Panc1 (cell line): ENCODE measurements at places on chromosomes 4 and X. TPM values are rescaled to one million over a fixed set of nuclear protein-coding genes. Genes with fewer than 3 reads are reported as not detected.

- DNase-seq, result no peak
Measured at GRCh38 chr4:107034996-107035818, 906 bp downstream of the DKK2 start.

- no peak for DNase-seq
Measured at GRCh38 chrX:126994032-126994600, 174.6 kb downstream of the PRR32 start.

DNA sequence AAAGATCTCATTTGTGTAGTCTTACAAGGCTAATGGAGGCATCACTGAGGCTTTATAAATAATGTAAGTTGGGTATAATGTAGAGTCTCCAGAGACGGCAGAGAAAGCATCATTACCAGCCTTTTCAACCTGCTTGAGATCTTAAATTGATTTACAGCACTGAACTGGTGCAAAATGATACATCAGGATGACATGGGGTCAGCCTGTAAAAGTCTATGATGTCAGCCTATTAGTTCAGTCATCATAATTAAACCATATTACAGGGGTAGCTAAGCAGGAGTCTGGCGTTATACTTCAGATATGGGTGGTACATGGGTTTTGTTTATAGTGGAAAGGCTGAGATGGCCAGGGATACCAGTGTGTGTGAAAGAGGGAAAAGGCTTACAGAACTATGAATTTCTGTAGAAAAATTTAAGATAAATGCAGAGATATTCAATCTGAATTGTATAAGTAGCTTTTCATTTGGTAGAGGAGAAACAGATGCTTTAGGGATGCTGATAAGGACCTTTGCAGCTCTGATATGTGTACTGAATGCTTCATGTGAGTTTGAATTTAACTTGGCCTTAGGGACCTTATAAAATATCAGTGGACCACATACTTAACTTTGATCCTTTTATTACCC is 2.7 kb downstream of the SMAD1 start:
- no peak for DNase-seq

DNA sequence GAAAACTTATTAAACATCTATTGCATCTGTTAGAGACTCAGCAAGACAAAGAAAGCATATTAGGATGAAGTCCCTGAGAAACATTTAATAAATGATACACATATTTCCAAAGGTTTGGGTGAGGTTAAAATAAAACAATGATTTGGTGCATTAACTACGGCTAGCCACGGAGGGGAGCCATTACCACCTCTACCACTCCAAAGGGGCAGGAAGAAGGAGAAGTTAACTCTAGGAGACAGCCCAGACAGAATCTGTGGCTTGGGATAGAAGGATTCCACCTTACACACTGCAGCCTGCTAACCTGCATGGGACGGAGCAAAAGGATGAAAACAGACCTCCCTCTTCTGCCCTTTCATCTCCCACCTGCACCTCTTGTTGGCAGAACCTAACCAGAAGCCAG is 189.1 kb upstream of the C1QTNF7 start:
- DNase-seq, result no peak

DNA sequence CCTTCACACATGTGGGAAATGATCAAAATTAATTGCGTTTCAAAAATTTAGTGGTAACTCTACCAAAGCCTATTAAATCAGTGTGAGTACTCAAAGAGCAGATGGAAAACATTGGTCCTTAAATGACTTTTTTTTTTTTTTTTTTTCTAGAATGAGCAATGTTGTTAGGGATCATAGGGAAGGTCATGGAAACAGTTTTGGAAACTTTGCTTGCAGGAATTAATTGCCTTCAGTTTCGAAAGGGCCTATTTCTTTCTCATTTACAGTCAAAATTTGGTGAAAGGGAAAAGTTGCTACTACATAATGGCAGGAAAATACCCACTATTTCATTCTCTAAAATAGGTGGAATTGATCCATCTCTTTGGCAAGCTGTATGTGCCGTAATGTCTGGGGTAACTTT is 160.9 kb downstream of the RTL9 start:
- no peak for DNase-seq

DNA sequence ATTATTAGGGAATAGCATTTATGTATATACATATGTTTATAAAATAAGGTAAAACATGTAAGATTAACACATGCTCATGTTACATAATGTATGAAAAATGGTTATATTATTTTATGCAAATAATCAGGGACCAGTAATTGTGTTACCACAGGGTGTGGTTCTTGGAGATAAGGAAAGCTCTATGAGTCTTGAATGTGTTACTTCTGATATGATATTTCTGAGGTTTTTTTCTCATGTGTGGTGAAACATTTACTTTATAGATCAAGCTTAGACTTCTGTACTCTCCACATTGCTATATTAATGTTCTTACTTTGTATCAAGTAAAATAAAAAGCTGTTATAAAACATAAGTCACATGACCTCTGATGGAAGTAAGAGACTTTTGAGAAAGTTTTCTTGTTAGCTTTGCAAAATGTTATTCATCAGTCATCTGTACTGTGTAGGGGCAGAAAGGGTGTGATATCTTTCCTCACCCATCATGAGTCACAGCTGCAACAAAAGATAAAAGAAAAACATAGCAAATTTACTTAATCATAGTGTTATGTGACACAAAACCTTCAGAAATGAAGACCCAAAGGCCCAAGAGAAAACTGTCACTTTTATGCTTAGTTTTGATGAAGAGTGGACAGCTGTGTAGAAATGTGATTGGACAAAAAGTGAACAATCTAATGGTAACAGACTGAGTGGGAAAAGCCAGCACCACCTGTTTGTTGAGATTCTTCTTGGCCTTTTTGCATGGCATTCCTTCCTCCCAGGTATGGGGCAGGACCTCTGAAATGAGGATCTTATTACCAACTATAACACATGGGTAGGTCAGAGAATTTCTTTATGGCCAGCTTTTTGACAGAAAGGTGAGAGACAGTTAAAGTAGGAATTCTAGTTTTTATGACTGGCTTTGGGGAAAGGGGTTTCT is 632.3 kb downstream of the PDHA2 start:
- DNase-seq, result no peak

GRCh38 chrX:84415140-84415539 is 87.1 kb downstream of the HDX start:
- DNase-seq, result no peak

DNA sequence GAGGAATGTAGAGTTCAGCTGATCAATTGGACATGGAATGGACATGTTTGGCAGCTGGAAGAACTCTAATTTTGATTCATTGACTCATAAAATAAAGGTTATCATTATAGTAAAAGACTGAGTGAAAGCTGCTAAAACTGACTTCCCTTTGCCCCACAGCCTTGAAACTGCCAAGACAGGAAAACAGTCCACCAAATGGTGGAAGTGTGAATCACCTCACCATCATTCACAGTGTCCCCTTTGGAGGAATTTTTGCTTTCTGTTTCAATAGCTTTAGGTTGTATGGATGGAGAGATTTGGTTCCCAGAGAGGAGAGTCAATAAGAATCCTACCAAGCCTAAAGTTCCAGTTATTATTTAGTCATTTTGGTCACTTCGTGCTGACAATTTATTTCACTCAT is 20.8 kb upstream of the FREM3 start:
- no peak for DNase-seq

DNA sequence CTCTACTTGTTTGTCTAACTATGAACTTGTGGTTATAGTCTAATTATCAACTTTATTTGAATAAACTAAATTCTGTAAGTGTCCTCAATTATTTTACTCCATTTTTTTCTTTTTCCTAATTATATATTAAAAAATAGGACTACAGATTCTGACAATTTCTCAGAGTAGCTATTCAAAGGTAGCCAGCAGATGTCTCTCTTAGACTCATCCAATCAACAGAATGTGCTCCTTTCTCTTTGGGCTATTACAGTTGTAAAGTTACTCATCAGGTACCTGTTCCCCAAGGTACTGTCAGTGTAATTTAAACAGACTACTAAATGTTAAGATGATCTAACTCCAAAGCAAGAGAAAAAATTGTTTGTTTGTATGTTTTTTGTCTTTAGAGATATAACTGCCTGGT is 248.6 kb downstream of the PCDH18 start:
- DNase-seq, result peak; percentile 2

DNA sequence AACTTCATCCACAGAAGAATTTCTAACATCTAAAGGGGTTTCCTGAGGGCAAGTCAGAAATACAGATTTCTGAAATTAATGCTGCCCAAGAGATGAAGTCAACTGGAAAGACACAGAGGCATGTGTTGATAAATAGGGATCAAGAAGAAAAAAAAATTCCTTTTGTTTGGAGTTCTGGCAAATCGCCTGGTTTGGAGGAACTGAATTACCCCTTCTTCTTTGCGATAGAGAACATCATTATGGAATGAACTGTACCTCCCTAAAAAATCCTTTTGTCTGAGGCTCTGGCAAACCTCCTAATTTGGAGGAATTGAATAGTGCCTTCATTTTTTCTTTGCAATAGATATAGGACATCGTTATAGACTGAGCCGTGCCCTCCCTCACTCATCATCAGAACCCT is 200.9 kb downstream of the DHRSX start:
- no peak for DNase-seq

DNA sequence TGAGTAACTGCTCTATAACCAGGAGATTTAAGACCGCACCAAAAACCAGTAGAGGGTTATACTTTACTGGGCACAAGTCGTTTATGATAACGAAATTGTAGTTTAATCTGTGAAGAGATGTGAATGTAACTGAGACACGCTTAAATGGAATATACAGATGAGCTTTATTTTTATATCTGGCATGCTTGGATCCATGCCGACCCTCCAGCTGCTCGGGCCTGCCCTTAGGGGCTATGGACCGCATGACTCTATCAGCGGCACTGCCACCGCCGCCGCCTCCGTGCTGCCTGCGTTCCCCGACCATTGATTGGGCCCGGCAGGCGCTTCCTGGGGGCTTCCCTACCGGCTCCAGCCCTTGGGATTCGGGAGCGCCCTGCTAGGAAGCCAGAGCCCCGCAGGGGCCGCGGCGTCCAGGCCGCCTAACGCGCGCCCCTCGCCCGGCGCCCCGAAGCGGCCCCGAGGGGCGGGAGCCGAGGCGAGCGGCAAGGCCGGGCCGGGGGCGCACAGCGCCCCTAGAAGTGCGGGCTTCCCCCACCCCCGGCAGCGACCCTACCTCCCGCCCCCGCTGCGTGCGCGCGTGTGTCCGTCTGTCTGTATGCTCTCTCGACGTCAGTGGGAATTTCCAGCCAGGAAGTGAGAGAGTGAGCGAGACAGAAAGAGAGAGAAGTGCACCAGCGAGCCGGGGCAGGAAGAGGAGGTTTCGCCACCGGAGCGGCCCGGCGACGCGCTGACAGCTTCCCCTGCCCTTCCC is at the start of gene NFKB1:
TSS of gene NFKB1 (plus strand) at position 664 of the 751 bp plus-strand sequence. CDS start 24,160 bp downstream, outside the sequence.
- DNase-seq, result no peak

- no peak for DNase-seq
Measured at GRCh38 chrX:42783451-42783850, 5.5 kb upstream of the PPP1R2C start.

DNA sequence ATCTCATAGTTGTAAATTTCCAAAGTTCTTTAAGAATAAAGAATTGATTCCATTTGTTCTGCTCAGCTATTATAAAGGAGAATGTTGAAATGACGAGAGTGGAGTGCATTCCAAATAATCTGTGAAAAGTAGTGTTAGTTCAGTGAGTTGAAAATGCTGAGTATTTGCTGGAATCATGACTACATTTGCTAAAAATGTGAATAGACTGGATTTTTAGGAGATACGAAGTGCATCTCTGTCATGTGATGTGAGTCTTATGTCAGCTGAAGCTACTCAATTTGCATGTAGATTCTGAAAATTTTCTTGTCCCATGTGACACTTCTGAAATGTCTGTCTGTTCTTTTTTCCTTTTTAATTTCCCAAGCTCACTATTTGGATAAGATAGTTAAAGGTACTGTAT is 206.0 kb downstream of the DCTD start:
- no peak for DNase-seq

DNA sequence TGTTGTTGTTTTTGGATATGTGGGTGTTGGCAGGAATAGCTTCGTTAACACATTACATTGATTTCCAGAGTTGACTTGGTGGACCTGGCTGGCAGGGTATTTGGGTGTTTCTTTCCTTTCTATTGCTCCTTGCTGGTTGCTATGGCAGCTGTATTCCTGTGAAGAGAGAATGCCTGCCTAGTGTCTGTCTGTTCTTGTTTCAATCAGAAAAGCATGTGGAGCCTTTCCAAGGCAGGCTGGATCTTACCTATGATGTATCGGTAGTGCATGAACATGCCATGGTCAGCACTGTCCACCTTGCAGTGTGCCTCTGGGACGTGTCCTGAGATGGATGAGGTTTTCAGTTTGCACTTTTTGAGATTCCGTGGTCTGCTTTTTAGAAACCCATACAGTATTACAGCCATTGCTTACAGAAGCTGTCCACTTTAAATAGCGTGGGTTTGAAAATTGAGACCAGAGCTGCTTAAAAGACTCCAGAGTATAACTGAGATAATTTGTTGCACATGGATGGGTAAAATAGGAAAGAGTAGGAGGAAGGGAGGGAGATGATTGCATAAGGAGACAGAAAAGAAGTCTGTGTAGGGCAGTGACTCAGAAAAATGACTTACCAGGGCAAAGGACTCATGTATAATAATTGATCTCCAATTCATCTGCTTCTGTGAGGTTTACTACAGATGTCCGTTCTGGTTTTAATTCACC is 20.0 kb upstream of the AADAT start:
- DNase-seq, result no peak

DNA sequence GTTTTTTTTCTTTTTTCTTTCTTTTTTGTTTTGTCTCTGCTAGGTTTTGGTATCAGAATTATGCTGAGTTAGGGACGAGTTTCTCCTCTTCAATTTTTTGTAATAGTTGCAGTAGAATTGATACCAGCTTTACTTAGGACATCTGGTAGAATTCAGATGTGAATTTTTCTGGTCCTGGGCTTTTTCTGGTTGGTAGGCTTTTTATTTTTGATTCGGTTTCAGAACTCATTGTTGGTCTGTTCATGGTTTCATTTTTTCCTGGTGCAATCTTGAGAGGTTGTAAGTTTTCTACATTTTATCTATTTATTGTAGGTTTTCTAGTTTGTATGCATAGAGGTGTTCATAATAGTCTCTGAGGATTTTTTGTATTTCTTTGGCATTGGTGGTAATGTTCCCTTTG is 498.1 kb upstream of the CPEB2 start:
- DNase-seq, result no peak

DNA sequence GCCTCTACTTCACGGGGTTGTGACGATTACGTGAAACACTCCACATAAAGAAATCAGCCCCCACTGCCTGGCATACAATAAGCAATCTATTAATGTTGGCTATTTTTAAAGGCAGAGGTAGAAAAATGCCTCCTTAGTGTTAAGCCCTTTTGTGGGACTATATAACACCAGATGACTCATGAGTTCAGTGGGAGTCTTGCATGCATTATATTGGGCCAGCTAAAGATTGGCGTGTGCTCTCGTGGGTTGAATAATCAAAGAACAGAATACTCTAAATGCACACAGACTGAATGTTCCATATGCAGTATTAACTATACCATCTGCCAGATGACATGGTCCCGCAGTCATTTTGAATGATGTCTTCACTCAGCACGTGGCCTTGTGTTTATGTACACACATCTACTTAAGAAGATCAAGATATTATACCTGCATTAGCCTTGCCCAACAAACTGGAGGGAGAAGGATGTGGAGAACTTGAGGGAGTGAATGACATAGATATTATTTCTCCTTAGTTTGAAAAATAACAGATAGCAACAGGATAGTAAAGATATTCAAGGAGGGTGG is 85.0 kb upstream of the MYOZ2 start:
- DNase-seq, result no peak

Gene PPP4R3C
- not detected for total RNA-seq

Gene VCX
- not detected for total RNA-seq

Gene P2RY4
- total RNA-seq, result not detected

Gene F9
- 0.08 TPM for total RNA-seq

Gene CDS1
- 16.1 TPM for total RNA-seq

Gene TDO2
- total RNA-seq, result 0.13 TPM

Gene SLC10A4
- 1.2 TPM for total RNA-seq

Gene PNMA6F
- total RNA-seq, result not detected
